ENCODE measurements at places on chromosomes 4 and X. TPM values are rescaled to one million over a fixed set of nuclear protein-coding genes. Genes with fewer than 3 reads are reported as not detected.

GLUD2 gene
- 0.39 TPM for polyA plus RNA-seq

PGAM4 gene
- not detected for polyA plus RNA-seq

NAP1L5 gene
- polyA plus RNA-seq: not detected

WNK3 gene
- polyA plus RNA-seq: not detected

CXCL8 gene
- polyA plus RNA-seq: 0.55 TPM

USP51 gene
- not detected for polyA plus RNA-seq

EPGN gene
- not detected for polyA plus RNA-seq

PAGE5 gene
- polyA plus RNA-seq: not detected

GDPD2 gene
- polyA plus RNA-seq: not detected

STAP1 gene
- 166 TPM for polyA plus RNA-seq

NWD2 gene
- polyA plus RNA-seq: not detected

NAP1L2 gene
- 0.34 TPM for polyA plus RNA-seq

TMEM156 gene
- 152 TPM for polyA plus RNA-seq

RAB9B gene
- polyA plus RNA-seq: 0.73 TPM

ERCC6L gene
- polyA plus RNA-seq: 0.85 TPM

TMA16 gene
- polyA plus RNA-seq: 25.9 TPM

SPANXD gene
- not detected for polyA plus RNA-seq

TSC22D3 gene
- 1,382 TPM for polyA plus RNA-seq

SHROOM2 gene
- not detected for polyA plus RNA-seq
